Colonic mucosa (tissue), 4 donors: ENCODE measurements at places on chromosomes 5 and 9. TPM values are rescaled to one million over a fixed set of nuclear protein-coding genes. Genes with fewer than 3 reads are reported as not detected.

MAML1 gene
- 29.7 TPM for total RNA-seq

TMEM232 gene
- 2.1 TPM for total RNA-seq

SMAD5 gene
- total RNA-seq = 51.9 TPM

GRCh38 chr5:98791001-98791519 lies 17.6 kb downstream of the RGMB start:
- no peak for DNase-seq
- no peaks in the 10 kb centered on the region for H3K27me3 ChIP-seq
- no peak overlapping the region for H3K4me3 ChIP-seq
- no peaks in the 10 kb centered on the region for H3K36me3 ChIP-seq

GRCh38 chr5:123099514-123100151 lies 10.6 kb downstream of the PRDM6 start:
- no peak overlapping the region for H3K4me3 ChIP-seq
- no peaks in the 10 kb centered on the region for H3K36me3 ChIP-seq
- peaks cover 48% of the 10 kb centered on the region for H3K27me3 ChIP-seq
- DNase-seq = no peak

DNA sequence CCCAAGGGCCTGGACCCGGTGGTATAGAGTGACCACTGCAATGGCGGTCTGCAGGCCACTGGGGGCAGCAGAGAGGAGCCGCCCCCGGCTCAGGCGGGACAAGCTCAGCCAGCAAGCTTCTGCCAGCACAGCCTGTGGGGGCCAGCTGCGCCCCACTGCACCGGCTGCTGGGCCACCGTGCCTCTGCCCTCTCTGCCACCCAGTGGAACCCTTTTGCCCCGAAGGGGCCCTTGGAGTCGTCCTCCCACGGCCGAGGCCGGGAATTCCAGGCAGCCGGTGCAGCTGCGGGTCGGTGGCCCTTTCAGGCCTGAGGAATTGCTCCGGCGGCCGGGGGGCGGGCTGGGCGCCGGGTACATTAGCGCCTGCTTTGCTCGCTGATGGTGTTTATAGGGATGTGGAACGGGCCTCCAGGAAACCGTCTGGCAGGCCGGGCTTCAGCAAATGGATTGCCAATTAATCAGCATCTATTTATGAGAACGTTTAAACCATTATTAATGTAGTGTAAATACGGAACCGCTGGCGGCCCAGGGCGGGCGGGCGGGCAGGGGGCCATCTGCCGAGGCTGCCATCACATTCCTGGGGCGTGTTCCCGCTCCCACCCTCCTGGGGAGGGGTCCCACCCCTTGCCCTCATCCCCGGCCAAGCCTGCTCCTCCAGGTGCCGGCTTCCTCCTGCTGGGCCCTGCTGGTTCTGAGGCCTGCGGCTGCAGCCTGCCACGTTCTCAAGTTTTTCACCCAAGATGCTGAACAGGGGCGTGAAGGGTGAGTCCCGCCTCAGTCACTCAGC lies 127.4 kb downstream of the BARX1 start:
- peak; percentile 35 for DNase-seq
- no peak overlapping the region for H3K27ac ChIP-seq
- H3K4me3 ChIP-seq = peak overlapping the region; percentile 23
- no peaks in the 10 kb centered on the region for H3K36me3 ChIP-seq

DNA sequence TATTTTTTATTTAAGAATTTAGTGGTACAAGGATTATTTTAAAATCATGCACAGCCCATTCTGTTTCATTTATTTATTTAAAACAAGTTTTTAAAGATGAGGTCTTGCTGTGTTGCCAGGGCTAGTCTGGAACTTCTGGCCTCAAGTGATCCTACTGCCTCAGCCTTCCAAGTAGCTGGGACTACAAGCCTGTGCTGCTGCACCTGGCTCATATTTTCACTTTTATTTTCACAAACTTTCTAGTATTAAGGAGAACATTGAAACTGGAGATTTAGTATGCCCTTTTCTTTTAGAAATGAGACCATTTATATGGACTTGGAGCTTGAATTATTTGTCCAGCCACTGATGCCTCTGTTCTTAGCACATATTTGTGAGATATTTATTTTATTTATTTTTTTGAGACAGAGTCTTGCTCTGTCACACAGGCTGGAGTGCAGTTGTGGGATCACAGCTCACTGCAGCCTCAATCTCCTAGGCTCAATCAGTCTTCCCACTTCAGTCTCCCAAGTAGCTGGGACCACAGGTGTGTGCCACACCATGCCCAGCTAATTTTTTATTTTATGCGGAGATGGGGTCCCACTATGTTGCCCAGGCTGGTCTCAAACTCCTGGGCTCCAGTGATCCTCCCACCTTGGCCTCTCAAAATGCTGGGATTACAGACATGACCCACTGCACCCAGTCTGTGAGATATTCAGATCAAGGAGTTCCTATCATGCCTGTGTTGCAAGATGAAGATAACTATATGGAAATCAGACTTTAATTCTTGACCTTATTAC lies 7.4 kb downstream of the DMXL1 start:
- H3K4me3 ChIP-seq = no peak overlapping the region
- H3K36me3 ChIP-seq = no peaks in the 10 kb centered on the region
- no peak for DNase-seq

DNA sequence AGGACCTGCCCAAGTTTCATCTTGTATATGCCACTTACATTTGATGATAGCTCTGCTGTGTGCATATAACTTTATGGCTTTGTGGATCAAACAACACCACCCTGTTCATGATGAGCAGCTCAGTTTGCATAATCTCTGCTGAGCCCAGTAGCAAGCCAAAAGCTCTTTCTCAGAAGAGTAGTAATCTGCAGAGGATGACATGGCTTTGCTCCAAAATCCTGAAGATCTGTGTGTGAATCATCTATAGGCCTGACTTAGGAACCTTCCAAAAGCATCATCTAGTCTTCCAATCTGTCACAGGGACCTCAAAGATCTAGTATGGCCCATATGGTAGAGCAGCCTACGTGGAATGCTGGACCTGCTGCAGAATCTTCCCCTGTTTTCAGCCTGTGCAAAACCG lies 394.6 kb downstream of the PSAT1 start:
- H3K4me3 ChIP-seq = no peak overlapping the region
- H3K36me3 ChIP-seq = no peaks in the 10 kb centered on the region
- no peaks in the 10 kb centered on the region for H3K4me1 ChIP-seq
- no peak overlapping the region for H3K27ac ChIP-seq
- no peaks in the 10 kb centered on the region for H3K27me3 ChIP-seq
- no peak for DNase-seq
